ENCODE measurements at places on chromosomes 12 and 14.
A peak's percentile ranks its signal among the peaks of the same experiment; 100 is the strongest.

- no peak for DNase-seq
Observed at GRCh38 chr14:94066089-94066676, 14.8 kb downstream of the DDX24 start.

DNA sequence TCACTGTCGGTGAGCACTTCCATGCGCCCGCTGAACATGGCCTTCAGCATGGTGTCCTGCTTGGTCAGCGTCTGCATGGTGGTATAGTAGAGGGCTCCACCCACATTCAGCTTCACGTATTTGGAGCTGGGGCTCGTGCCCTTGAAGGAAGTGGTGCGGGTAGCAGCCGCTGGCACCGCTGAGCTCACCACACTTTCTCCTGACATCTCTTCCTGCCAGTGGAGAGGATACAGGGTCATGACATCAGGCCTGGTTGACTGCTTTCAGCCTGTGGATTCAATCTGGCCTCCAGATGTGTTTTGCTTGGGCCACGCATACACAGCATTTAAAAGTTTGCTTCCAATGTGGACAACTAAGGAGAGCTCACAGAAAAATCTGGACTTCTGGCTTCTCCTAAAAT lies 7.6 kb downstream of the KCTD10 start:
- DNase-seq: no peak

DNA sequence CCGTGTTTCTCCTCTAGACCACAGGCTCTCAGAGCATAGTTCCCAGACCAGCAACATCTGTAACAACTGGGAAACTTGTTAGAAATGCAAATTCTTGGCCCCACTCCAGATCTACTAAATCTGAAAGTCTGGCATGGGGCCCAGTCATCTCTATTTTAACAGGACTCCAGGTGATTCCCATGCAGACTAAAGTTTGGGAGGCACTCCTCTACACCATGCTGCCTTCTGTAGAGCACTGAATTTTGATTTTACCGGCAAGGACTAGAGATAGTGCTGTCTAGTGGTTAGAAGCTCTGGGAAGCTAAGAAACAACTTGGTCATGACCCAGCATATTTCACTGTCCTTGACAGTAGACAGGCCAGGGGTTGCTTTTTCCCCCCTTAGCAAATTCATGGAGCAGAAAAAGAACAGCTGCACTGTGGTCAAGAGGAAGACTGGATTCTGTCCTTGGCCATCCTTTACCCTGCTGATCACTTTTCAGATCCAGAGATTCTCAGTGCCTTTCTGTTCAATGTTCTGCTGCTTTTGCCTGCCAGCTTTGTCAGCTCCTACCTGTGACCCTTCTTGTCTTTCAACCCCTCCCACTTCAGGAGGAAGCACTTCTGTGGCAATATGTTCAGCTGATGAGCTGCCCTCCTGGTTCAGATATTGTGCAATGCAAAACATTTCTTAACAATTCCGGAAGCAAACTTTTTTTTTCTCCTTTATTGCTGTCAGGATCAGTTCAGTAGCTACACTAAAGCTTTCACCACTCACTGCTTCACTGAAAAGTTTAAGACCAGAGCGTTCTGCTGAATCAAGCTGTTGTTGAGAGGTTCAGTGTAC lies 133.8 kb upstream of the NUDT4 start:
- DNase-seq: peak; percentile 65

DNA sequence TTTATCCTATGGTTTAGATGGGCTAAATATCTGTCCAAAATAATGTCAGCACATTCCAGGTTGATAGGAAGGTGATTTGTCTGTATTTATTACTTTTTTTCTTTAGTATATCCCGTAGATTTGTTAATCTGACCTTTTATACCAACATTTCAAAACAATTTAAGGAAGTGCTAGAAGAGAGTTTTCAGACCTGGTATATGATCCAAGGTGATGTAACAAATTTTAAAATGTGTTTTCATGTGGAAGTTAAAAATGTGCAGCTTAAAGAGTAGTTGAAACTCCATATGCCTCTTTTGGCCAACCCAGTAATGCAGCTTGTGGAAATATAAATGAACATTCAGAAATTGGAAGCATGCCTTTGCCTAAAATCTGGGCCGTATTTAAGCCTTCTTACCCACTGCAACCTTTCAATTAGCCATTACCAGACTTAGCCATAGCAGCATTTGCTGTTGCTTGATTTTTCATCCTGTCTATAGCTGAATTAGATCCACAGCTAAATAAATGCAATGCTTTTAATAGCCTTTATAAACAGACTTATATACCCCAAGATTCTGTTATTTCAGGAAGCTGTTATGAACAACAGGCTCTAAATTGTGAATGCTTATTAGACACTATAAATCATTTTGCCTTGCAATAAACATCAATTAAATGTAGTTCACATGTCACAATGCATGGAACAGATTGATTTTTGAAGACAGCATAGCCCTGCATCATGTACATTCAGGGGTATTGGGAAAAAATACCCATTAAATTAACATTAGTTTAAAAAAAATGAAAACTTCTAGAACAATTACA lies 271.2 kb downstream of the PDZRN4 start:
- no peak for DNase-seq

GRCh38 chr12:82673698-82674097 lies 13.0 kb upstream of the TMTC2 start:
- DNase-seq: no peak

- DNase-seq: peak; percentile 79
Observed at GRCh38 chr14:55271572-55272298, 514 bp downstream of the FBXO34 start.

Measured in fibroblast of skin of right biceps (primary cell).